ENCODE measurements at places on chromosomes 1 and 21.

DNA sequence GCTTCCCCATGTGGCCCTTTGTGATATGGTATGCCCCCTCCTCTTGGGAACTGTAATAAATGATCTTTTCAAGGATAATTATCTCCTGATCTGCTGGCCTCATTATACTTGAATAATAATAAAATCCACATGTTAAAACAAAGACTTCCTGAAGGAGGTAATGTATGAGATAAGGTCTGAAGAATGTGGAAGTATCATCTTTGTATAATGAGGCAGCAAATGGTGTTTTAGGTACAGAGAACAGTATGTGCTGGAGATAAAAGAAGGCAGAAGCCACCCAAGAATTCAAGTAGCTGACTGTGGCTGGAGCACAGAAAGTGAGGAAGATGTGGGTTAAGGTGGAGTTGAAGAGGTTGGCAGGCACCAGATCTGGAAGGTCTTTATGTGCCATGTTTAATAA lies 12.8 kb upstream of the COG2 start:
- no peak for DNase-seq

DNA sequence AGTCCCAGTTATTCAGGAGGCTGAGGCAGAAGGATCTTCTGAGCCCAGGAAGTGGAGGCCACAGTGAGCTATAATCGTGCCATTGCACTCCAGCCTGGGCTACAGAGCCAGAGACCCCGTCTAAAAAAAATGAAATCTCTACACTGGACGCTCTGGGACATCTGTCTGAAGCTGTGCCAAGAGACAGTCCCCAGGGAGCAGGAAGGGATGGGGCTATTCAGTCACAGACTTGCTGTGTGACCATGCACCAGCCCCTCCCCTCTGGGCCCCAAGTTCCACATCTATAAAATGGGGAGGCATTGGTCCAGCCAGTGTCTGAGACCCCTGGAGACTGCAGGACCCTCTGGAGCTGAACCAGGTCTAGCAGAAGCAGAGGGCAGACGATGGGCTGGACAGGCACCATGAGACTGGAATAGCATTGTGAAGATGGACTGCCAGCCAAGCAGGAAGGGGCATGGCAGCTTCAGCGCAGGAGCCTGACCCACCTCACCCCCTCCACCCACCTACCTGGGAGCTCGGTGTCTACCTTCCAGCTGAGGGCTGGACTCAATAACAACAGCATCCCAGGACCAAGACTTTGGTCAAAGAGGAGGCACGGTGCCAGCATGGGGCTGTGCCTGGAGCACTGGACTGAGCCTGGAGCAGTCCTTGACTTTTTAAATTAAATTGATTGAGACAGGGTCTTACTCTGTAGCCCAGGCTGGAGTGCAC lies 1.4 kb downstream of the TMEM54 start:
- DNase-seq, result no peak

DNA sequence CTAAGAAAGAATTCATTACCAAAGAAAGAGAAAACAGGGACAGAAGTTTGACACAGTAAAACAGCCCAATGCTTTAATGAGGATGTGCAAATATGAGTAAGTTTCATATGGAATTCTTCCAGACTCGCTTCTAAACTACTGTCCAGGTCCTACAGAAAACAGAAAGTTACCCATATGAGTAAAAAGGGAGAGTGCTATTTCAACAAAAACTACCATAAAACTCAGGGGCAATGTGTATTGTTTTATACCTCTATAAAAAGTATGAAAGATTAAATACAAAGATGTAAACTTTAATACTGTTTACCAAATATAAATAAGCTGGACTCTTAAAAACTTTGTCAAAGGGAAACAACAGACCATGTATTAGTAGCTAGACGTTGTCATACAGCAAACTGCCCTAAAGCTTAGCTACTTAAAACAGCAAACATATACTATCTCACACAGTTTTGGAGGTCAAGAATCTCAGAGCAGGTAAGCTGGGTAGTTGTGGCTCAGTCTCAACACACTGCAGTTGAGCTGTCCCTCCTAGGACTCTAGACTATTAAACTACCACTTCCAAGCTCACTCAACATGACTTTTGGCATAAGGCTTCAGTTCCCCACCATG lies 174.9 kb downstream of the COP1 start:
- DNase-seq, result no peak

DNA sequence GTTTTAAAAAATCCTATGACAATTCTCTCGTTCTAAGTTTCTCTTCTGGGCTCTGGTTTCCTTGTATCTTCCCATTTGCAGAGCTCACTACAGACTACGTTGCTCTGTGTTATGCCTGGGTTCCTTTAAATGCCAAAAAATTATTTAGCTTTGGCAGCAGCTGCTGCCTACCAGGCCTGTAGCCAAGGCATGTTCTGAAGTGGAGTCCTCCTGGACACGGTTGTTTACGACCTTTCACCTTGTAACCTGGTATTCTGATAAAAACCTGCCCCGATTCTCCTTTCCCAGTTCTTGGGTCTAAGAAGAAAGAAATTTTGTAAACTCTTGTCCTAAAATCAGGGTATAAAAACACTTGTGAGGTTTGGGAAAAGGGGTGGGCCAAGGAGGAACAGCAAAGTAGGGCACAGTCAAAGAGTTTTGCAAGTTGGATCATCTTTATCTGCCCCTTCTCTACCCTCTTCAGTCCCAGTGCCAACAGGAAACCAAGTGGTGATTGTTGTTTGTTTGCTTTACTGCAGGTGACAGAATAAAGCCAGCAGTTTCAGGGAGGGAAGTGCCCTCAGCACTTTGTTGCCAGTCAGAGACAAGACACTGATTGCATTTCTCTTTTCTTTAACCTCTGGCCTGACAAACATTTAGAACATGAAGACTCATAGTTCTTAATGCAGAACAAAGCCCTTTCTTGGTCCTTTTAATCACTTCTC lies 3.1 kb upstream of the TXNIP start:
- DNase-seq, result no peak

DNA sequence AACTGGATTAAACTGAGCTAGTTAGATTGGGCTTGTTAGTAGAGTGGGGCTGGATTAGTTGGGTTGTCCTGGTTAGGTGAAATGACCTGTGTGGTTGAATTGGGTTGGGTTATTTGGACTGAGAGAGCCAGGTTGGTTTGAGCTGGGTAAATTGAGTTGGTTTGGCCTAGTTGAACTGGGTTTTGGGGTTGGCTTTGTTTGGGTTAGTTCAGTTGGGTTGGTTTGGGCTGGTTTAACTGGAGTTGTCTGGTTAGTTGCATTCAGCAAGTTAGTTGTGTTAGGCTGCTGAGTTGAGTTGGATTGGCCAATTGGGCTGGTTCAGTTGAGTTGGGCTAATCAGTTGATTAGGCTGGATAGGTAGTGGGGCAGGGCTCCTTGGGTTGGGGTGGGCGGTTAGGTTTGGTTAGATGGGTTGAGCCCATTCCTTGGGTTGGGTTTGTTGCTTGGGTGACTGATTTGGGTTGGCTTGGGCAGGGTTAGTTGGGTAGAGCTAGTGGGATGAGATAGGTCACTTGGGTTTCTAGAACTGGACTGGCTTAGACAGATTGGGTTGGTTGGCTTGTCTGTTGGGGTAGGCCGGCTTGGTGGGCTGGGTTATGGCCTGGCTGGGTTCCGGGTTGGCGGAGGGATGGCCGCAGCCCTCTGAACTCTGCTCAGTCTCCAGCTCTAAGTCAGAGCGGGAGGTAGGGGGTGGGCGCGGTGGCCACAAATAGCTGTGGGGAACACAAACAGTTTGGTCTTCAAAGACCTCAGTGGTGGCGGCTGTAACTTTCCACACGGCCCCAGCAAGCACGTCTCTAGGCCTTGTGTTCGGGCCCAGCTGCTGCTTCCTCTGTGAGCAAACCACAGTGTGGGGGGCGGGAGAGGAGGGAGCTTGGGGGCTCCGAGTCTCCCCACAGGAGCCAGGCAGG lies 67.2 kb upstream of the RUNX3 start:
- no peak for DNase-seq

GRCh38 chr1:68015971-68016370 lies 34.5 kb downstream of the DIRAS3 start:
- no peak for DNase-seq

- DNase-seq, result no peak
Measured at GRCh38 chr1:2288311-2288710, 60.2 kb downstream of the SKI start.

- DNase-seq, result no peak
Measured at GRCh38 chr21:38261851-38262250, 5.1 kb downstream of the KCNJ15 start.

DNA sequence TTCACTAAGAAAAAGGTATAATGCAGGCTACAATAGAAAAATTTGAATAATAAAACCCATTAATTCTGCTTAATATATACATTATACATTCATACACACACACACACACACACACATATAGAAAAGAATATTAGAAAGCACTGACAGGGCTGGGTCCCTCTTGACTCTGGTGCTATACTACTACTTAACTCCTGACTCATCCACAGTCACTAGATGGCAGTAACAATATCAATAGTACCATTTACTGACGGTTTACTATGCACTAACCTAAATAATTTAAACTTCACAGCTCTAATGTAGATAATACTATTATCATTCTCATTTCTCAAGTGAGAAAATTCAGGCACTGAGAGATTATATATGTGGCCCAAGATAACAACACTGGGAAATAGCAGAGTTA lies 87.5 kb downstream of the COP1 start:
- peak; percentile 59 for DNase-seq

DNA sequence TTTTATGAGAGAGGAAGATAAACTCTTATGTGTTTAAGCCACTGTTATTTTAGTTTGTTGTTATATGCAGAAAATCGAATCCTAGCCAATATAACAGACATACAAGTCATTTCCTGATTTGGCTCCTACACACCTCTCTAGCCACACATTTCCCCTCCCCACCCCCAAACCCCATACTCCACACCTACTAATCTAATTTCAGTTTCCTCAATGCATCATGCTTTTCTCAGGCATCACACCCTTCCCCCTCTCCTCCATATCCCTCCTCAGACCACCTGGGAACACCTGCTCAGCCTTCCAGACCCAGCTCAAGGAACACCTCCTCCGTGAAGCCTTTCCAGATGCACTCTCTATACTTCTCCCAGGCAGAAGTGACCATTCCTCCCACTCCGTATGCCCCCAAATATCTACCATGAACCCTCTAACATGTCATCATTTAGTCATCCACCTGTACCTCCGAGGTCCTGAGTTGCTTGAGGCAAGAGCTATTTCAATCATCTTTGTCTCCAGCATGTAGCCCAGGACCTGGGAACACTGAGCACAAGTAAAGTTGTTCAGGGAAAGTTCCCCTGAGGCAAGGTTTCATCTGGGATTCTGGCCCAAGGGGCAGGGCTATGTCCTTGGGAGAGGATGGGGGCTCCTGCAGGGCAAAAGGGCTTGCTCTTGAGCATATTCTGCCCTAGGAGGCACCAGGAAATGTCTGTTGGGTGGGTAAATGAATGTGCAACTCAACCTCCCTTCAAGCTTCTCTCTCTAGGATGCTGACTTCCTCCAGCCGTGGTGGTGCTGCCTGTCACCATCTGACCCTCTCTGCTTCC lies 126.8 kb downstream of the HIVEP3 start:
- no peak for DNase-seq

- DNase-seq, result no peak
Measured at GRCh38 chr1:233549404-233549803, 64.5 kb upstream of the KCNK1 start.

DNA sequence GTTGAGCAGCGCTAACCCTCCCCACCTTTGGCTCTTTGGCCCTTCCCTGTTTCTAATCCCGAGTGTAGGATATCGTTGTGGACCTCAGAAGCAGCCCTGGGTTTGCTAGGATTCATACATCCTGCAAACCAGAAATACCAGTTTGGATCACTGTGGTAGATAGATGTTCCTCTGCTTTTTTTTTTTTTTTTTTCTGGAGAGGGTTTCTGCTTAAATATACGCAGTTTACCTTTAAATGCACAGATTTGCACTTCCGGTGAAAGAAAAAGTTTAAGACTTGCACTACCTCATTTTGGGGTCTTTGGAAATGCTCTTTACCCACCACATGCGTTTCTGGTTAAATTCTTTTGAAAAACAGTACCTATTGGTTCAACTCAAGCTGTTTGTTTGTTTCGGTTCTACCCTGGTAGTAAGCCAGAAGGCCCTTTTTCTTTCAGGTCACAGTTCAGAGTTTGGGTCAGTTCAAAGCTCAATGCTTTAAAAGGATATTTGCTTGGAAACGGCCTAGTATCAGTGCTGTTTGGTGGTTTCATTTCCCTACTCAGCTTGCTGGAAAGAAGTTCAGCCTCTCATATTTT lies 908 bp downstream of the DDI2 start:
- peak; percentile 70 for DNase-seq

GRCh38 chr1:37808369-37809319 lies 636 bp upstream of the YRDC start:
- peak; percentile 73 for DNase-seq

GRCh38 chr1:76764638-76765454 lies 102.4 kb upstream of the ST6GALNAC5 start:
- no peak for DNase-seq

All from Karpas-422 (cell line).